NCI-H187 treated with DMSO at 0.1 percent for 48 hours (cell line): ENCODE measurements at places on chromosomes 5 and 9.

DNA sequence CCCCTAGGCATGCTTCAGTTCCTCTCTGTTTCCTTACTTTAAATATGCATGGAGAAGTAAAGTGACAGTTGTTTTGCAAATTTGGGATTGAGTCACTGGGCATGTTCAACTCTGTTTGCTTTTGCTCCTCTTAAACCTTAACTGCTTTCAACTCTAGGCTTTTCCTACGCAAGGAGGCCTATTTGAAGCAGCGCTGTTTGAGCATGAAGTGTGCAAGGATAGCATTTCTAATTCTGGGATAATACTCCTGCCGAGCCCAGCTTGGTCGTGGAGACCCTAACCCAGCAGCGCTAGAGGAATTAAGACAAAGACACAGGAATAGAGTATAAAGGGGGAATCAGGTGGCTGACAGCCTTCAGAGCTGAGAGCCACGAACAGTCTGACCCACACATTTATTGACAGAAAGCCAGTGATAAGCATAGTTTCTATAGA, 803.4 kb upstream of the CDH10 start:
- DNase-seq: no peak

- DNase-seq: no peak
These were observed 1731.2 kb upstream of the CDH6 start for GRCh38 chr5:29462241-29462640.

- DNase-seq: no peak
These were observed 157.5 kb downstream of the EBF1 start for GRCh38 chr5:158942217-158942616.

- DNase-seq: no peak
These were observed 3.6 kb downstream of the SLC12A7 start for GRCh38 chr5:1108023-1108864.

DNA sequence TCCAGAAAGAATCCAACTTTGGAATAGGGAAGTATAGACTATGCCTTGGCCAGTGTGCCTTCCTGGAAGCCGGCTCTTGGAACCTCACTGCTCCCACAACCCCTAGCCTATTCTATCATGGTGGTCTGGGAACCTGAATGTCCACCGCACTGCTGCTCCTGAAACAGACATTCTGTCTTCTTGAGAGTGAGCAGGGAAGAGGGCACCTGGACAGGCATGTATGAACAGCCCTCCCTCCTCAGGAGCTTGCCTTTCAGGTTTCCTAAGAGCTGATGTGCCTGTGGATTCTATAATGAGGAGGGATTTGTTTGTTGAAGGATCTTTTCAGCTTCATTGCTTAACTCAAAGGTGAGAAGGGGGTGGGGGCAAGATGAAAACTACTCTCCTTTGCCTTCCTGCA, 55.1 kb upstream of the XPA start:
- DNase-seq: no peak

- DNase-seq: no peak
These were observed 19.8 kb upstream of the TXNDC8 start for GRCh38 chr9:110357505-110357904.

GRCh38 chr5:82274343-82275211, 3.6 kb downstream of the RPS23 start:
- DNase-seq: no peak

DNA sequence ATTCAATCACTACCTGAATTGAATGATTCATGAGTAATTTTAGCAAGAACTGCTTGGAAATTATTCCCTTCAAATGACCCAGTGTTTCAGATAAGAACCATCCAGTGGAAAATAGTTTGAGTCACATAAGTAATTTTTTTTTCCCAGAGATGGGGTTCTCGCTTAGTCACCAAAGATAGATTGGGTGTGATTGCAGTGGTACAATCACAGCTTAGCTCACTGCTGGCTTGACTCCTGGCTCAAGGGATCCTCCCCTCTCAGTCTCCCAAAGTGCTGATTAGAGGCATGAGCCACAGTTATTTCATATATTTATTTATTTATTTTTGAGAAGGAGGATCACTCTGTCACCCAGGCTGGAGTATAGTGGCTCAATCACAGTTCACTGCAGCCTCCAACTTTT, 574.5 kb upstream of the ARRDC3 start:
- DNase-seq: no peak

DNA sequence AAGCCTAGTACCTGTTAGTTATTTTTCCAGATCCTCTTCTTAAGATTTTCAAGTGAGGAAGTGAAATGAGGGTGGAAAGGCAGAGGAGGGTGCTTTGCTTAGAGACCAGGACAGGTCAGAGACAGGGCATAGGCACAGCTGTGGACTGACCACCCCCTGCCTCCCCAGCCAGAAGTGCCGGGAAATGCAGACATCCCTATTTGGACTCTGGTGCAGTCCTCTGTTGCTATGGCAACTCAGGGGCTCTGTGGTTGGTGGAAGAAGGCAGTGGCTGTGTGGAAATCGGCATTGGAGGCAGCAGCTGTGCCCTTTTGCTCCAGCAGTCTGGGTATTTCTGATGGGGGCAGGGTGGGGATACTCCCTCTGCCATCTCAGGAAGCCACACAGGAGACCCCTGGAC, 43.3 kb upstream of the NDFIP1 start:
- no peak for DNase-seq
